ENCODE measurements at places on chromosomes 16 and 17. TPM values are rescaled to one million over a fixed set of nuclear protein-coding genes. Genes with fewer than 3 reads are reported as not detected.

- no peak for DNase-seq
These were observed 114.8 kb downstream of the C16orf95 start for GRCh38 chr16:87202346-87202745.

DNA sequence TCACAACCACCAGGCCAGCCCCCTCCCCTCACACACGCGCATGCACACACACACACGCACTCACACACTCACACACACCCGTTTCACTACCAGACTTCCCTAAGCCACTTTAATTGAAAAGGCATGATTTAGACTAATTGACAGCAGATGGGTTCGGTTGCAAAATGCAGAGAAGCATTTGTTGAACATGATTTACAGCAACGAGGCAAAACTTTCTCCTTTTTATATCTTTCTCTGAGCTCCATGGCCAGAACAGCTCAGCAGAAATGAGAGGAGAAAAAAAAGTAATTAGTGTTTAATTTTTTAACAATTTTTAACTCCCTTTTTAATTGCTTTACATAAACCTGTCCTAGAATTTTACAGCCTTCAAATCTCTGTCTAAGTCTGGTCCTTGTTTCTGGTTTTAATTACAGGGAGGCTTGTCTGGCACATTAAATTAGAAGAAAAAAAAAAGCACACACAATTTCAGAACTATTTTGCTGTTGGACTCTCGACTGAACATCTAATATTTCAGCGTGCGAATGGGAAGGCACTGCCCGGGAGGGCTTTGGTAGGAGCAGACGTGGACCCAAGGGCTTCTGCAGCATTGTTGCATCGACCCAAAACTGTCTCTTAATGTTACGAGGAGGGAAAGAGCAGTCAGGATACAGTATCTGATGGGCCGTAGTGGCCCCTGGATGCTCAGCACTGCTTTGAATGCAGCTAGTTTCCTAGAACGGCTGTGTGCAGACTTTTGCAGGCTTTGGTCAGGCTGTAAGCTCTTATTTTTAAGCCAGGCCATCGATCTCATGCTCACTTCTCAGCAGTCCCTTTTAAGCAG is 255.9 kb downstream of the SOX9 start:
- DNase-seq: no peak

- DNase-seq: no peak
These were observed 289.4 kb upstream of the MYOCD start for GRCh38 chr17:12376276-12376675.

- no peak for DNase-seq
These were observed 12.4 kb downstream of the TAT start for GRCh38 chr16:71564335-71564967.

GRCh38 chr16:78770353-78771091 is 671.1 kb downstream of the WWOX start:
- DNase-seq: peak; percentile 88

The ETV4 gene
- total RNA-seq: 4.0 TPM

The CD68 gene
- total RNA-seq: 398 TPM

The TLCD2 gene
- 12.7 TPM for total RNA-seq

The STH gene
- not detected for total RNA-seq

The KCNG4 gene
- total RNA-seq: not detected

The ACSM2B gene
- total RNA-seq: not detected
